CD4-positive, alpha-beta T cell treated with Interleukin-1 beta for 1 hour (primary cell): ENCODE measurements at places on chromosomes 12 and 14.

DNA sequence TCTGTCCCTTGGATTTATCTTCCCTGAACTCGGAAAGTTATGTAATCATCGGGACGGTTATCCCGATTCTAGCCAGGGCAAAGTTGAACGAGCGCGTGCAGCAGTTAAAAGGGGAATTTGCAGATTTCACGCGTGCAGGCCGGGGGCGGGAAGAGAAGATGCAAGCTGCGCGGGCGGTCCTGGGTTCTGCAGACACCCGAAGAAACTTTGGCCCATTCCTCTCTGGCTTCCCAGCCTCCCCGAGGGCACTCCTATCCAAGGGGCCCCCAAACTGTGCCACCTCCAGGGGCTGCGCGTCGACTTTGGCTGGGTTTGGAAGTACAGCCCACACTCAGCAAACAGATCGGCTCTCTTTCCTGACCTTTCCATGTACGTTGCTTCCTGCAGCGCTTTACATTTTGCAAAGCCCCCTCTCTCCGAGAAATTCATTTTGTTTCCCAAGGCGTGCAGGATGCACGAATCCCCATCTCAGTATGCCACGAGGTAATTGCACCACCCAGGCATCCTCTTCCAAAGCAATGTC is 941 bp upstream of the PPP1CC start:
- DNase-seq: no peak

DNA sequence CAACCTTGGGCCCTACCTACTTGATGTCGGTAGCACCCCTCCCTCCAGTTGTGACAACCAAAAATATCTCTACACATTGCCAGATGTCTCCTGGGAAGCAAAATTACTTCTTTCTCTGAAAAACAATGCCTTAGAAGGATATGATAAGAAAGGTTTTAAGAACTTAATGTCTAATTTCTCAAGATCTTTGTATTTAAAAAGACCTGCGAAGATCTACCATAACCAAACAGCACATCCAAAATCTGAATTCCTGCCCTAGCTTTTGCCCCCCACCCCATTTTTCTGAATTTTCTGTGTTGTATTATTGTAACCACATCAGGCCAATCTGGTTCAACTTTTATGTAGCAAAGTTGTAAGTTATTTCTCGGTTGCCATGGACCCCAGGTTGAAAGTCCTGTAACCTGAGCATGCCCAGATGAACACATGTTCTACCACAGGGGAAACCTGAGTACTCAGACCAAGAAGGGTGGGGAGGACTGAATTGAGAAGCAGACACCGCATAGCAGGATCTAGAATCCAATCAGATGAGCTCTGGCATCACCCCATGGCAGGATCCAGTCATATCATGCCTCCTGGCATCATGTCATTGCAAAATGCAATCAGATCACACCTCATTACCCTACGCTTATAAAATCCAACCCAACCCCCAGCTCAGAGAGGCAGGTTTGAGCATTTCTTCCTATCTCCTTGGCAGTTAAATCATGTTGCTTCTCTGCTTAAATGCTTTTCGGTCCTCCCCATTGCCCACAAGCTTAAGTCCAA is 8.7 kb downstream of the TMEM253 start:
- DNase-seq: no peak

GRCh38 chr12:45209784-45210183 is 6.1 kb upstream of the ANO6 start:
- DNase-seq: no peak

GRCh38 chr14:92351750-92352149 is 28.8 kb downstream of the SLC24A4 start:
- DNase-seq: no peak

GRCh38 chr14:55192054-55192621 is 753 bp upstream of the DLGAP5 start:
- DNase-seq: no peak

GRCh38 chr12:52630008-52630500 is 11.7 kb upstream of the KRT73 start:
- no peak for DNase-seq

GRCh38 chr14:89331398-89331797 is 85.6 kb downstream of the FOXN3 start:
- DNase-seq: no peak

DNA sequence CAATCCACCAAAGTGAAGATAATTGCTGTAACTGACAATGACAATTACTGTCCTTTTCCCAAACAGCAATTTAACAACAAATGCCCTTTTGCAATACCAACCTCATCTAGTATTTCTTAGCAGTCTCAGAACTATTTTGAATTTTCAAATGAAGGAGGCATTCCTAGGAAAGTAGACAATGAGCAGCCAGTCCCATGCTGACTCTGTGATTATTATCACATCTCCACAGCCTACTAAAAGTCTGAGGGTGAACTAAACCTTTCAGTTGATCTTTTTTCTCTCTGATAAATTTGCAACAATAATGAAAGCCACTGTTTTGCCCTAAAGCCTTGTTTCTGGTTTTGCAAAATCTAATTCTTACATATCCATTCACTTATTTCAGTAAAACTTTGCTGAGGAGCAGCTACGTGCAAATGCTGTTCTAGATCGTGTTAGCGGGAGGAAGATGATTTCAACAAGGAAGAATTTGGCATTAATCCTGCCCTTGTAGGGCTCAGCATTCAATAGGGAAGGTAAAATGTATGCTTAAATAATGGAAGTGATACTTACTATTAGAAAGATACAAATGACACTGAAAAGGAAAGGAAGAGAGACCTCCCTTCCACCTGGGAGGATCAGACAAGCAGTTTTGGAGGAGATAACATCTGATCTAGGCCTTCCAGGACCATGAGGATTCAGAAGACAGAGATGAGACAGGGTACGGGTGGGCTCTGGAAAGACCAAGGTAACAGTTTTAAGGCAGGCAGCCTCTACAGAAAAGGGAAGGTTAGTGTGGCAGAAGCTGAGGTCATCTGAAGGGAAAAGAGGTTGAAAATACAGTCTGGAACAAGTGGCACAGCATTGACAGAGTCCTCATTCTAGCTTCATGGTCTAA is 47.4 kb downstream of the SLC38A1 start:
- no peak for DNase-seq

- DNase-seq: no peak
Observed at GRCh38 chr12:132263451-132264049, 65.8 kb downstream of the GALNT9 start.

DNA sequence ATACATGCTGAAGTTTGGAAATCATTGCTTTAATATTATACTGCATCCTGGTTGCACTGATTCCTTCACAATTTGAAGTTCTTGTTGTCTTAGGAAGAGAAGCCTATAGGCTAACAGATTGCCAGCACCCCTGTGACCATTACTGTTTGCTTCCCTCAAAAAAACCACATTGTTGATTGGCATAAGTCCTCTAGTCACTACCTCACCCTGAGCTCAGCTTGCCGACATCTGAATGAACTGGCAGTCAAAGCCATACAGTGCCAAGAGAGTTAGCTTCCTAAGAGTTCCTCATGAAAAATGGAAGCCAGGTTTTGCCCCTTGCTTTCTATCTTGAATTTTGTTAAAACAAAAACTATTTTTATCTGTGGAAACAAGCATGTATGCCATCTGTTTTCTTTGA is 276.1 kb downstream of the SYT1 start:
- DNase-seq: no peak

DNA sequence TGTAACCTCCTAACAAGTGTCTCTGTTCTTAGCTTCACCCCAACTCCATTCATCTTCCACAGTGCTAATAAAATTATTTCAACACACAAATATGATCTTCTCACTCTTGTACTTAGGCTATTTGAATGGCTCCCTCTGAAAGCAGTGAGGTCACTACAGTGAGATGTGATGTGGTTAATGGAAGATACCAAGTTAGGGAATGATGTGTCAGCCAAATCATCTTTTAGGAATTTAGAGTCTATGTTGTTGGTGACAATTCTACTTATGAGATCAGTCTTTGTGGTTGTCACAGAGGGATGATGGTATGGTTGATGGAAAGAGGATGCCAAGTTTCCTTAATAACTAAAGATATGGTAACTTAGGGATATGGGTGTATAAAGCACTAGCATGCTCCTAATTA is 57.6 kb downstream of the POLR3B start:
- no peak for DNase-seq

DNA sequence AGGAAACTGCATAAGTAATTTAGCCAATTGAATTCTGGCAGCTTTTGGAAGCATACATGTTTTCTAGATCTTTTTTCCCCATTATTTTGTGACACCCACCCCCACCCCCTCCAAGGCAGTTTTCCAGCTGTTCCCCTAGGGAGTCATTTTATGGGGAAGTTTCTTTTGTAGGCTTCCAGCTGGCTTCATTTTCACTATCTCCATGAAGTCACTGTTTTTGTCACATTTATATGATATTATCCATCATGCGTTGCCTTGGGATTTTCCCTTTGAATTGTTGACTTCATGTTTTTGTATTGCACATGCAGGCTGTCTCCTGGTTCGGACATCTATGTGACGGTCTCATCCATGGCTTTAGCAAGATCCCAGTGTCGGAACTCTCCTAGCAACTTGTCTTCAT is 233.6 kb upstream of the RGS6 start:
- DNase-seq: no peak

GRCh38 chr12:116880817-116881324 is 370 bp downstream of the HRK start:
- no peak for DNase-seq

DNA sequence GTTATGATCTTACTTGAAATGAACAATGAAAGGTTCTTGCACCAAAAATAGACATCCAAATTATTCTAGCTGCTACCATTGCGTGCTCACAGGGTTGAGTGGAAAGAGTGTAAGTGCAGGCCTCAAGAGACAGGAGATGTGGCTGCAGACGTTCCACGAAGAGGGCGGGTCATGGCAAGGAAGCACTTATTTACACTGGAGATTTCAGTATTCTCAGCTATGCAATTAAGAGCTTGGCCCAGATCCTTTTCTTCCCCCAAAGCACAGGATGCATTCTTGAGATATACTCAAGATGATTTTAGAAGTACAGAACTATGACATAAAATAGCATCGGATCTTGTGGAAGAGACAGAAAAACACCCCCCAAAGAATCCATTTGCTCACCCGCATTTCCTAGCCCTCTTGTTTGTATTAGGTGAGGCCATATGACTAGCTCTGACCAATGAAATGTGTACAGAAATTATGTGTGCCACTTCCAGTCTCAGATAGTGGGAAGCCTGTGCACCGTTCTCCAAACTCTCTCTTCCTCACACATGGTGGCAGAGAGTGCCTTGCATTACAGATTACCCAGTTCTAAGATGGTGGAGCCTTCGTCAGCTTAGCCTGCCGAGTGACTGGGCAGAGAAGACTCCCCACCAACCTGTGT is 261.4 kb downstream of the TTC8 start:
- DNase-seq: no peak

DNA sequence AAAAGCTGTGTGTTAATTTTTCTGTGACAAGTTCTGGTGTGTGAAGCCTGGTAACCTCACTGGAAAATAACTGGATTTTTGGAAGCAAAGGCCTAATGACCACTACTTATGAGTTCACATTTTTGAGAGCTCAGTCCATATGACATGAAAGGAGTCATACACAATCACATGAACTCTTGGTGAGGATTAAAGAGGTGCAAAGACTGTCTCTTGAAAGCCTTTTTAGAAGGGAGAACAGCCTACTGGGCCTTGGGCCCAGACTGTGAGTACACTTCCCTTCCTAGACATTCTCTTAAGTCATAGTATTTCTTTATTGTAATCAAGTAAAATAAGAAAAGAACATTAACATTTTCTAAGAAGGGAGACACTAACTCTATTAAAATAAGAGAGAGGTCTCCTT is 176.1 kb downstream of the BCAT1 start:
- no peak for DNase-seq

- DNase-seq: no peak
Observed at GRCh38 chr14:37936971-37937370, 270.7 kb upstream of the SSTR1 start.

- no peak for DNase-seq
Observed at GRCh38 chr14:64721391-64721791, 17.2 kb downstream of the PLEKHG3 start.

DNA sequence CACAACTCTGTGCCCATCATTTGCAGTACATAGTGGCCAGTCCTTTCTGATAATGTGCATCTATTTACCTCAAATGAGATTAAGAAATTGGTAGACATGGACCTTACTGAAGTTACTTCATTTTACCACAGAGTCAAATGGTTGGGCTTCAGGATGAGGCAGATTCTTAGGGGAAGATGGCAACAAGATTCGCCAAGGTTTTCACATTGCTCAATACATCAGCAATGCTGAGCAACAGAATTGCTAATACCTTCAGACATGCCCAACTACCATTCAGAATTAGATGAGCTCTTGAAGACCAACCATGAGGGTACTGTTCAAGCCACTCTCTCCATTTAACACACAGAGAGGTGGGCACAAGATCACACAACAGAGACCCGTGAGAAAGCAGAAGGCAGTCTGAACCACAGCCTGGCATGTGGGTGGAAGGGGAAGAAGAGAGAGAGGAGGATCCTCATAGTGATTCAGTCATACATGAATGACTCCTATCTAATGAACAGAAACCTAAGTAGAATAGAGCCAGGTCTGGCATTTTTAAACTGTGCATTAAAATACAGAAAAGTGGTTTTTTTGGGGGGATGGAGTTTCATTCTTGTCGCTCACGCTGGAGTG is 28.5 kb downstream of the CPM start:
- no peak for DNase-seq

DNA sequence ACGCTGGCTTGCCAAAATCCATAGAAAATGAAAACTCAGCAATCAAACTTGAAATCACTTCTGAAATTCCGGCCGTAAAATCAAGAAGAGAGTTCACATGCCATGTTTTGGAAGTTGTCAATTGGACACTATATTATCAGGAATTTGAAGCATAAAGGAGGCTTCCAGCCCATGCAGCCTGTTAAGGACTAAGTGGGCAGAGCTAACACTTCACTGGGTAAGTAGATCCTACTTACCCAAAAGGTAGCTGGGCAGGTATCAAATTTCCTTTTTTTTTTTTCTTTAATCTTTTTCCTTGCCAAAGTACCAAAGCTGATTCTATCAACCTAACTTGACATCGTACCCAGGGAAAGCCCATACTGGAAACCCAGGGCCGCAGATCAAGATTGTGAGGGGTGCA is 71.5 kb upstream of the ARHGAP5 start:
- DNase-seq: no peak

DNA sequence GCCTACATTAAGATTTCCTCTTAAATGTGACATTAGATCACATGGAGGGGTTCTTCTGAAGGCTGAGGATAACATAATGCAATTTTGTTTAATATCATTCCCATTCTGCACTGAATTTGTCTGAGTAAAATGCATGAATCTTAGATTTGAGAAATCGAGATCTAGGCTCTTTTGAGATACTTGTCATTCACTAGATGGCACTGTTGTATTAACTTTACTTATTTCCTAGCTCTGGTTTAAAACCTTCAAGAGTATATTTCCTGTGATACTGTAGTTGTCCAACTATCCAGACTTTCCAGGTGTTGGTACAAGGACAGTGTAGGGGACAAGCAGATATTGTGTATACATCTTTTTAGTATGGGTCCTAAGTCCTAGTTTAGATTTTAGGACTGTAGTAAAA is 91.7 kb upstream of the SEL1L start:
- DNase-seq: no peak
